Naive thymus-derived CD4-positive, alpha-beta T cell (primary cell): ENCODE measurements at places on chromosomes 6 and 20.

DNA sequence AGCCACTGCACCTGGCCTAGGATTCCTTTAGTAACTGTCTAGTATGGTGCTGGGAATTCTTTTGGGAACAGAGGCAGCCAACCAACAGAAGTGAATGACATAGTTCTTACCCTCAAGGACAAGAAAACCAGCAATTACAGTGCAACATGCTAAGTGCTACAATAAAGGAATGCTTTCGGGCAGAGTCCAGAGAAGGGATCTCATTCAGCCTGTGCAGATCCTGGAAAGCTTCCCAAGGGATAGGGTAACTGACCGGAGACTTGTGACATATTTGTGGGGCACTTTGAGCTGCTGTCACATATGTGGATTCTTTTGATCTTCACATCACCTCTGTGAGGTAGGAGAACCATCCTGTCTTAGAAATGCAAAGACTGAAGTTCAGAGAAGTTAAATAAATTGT is 46.8 kb downstream of the C6orf15 start:
- H3K36me3 ChIP-seq, result no peaks in the 10 kb centered on the region
- DNase-seq, result no peak
- H3K27me3 ChIP-seq, result no peaks in the 10 kb centered on the region
- H3K4me1 ChIP-seq, result no peaks in the 10 kb centered on the region
- H3K27ac ChIP-seq, result no peak overlapping the region

GRCh38 chr6:6008089-6008647 is 1.4 kb upstream of the NRN1 start:
- no peak overlapping the region for H3K27ac ChIP-seq
- no peaks in the 10 kb centered on the region for H3K36me3 ChIP-seq
- H3K4me1 ChIP-seq, result peaks cover 20% of the 10 kb centered on the region

GRCh38 chr6:156779206-156780094 is 2.3 kb downstream of the ARID1B start:
- DNase-seq, result peak; percentile 51
- no peaks in the 10 kb centered on the region for H3K36me3 ChIP-seq
- peaks cover 19% of the 10 kb centered on the region for H3K4me1 ChIP-seq
- peak overlapping the region; percentile 58 for H3K4me3 ChIP-seq

DNA sequence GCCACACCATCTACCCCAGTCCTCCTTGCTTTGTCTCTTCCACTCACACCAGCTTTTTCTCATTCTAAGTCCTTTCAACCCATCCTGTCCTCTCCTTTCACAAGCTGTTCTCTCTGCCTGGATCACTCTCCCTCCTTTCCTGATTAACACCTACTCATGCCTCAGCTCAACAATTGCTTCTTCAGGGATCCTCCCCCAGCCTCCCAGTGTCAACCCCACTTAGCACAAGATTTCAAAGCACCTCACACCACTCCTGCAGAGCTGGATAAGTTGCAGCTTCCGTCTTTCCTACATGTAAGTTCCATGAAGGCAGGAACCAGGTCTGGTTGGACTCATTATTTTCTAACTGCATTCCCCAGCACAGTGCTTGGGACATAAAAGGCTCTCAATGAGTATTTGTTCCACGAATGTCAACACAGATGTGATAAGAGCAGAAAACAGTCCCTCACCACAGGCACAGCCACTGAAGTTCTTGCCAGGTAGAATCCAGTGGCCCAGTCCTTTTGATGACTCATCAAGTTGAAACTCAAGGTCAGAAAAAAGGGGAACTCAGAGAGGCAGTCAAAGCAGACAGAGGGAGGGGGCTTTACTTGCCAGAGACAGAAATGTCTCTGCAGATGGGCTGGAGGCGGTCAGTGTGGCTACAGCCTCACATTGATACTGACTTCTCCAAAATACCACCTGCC is 193.4 kb upstream of the PRDM1 start:
- H3K4me3 ChIP-seq, result no peak overlapping the region
- H3K36me3 ChIP-seq, result no peaks in the 10 kb centered on the region
- H3K27ac ChIP-seq, result no peak overlapping the region
- no peaks in the 10 kb centered on the region for H3K27me3 ChIP-seq
